Activated naive CD4-positive, alpha-beta T cell (primary cell): ENCODE measurements at places on chromosomes 5 and 9.

GRCh38 chr5:93717162-93717561 lies 24.2 kb downstream of the POU5F2 start:
- DNase-seq = no peak

DNA sequence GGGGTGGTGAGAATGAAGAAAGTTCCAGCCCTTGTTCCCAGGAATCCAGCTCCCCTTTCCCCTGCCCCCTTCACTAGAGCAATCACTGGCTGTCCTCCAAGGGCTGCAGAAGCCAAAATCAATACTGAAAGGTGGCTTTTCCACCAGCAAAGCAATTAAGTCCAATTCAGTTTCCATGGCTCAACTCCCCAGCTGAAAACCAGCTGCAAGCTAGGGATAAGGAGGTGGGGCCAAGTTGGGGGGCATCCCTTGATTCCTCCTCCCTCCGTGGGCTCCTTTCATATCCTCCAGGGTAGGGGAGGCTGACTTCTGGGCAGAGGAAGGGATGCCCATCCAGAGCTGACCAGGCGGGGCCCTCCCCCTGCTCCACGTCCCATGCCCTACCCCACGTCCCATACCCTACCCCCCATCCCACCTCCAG lies 22.7 kb downstream of the CAMK2A start:
- no peak for DNase-seq

DNA sequence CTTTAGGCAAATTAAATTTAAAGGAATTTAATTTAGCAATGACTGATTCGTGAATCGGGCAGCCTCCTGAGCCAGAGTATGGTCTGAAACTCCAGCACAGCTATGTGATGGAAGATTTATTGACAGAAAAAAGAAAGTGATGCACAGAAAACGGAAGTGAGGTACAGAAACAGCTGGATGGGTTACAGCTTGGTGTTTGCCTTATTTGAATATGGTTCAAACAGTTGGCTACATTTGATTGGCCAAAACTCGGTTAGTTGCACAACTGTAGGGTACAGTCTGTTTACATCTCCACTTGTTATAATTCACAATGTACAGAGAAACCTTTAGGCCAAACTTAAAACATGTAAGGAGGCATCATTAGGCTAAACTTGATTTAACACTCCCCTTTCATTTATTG lies 1716.1 kb upstream of the C9orf72 start:
- DNase-seq = no peak

DNA sequence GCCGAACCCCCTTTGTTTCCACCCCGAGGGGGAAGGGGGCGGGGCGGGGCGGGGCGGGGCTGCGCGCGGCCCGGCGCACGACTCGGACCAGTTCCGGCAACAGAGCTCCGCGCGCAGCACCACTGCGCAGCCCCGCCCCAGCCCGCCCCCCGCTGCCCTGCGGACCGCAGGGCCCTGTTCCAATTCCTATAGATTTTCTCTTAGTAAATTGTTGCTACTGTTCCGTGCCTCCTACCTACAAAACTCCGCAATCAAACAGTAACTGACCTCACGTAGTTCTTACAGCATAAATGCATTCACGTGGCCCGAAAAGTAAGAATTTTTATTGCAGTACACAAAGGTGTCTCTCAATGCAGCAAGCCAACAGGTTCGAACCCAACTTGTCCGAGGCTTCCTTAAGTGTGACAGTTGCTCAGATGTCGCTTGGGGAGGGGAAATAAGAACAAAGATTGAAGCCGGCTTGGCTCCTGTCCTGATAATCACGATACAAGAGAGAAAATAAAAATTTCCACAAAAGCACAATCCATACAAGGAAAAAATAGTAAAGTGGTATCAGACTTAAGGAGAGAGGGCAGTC lies 1.2 kb upstream of the RNF38 start:
- DNase-seq = peak; percentile 83

DNA sequence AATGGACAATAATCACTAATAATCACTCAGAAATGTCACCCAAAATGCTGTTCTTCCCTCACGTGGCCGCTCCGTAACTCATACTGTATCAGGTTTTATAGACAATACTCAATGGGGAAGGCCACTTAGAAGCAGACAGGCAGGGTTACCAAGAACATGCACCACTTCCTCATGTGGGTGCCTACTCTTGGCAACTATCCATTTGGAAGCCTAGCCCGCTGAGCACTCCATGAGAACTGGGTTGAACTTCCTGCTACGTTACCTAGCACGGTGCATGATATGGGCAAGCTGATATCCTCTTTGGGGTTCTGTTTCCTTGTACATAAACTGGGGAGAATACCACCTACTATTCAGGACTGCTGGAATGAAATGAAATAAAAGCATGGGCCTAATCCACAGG lies 14.3 kb downstream of the DAP start:
- no peak for DNase-seq

DNA sequence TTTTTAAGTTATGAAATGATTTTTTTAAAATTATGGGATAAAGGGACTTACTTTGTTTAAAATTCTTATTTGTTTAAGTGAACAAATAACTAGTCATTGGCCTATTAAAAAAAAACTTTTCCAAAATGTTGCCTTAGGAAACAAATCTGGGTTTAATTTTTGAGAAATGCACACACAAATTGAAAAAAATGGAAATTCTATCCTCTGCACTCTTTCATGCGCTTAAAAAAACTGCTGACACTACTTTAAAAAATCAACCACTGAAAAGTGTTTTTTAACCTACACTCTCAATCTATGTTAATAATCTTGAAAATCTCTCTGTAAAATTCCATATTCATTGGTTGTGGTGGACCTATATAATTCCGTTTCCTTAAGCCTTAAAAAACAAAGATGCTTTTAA lies 163.4 kb upstream of the DAB2 start:
- no peak for DNase-seq

- DNase-seq = no peak
These were observed 396.8 kb downstream of the TLE4 start for GRCh38 chr9:79968533-79968932.

- no peak for DNase-seq
These were observed 44.5 kb upstream of the JMY start for GRCh38 chr5:79191457-79191856.

GRCh38 chr9:72917892-72918509 lies 34.9 kb downstream of the ALDH1A1 start:
- DNase-seq = no peak

GRCh38 chr9:127255692-127256091 lies 8.9 kb upstream of the GARNL3 start:
- DNase-seq = no peak

DNA sequence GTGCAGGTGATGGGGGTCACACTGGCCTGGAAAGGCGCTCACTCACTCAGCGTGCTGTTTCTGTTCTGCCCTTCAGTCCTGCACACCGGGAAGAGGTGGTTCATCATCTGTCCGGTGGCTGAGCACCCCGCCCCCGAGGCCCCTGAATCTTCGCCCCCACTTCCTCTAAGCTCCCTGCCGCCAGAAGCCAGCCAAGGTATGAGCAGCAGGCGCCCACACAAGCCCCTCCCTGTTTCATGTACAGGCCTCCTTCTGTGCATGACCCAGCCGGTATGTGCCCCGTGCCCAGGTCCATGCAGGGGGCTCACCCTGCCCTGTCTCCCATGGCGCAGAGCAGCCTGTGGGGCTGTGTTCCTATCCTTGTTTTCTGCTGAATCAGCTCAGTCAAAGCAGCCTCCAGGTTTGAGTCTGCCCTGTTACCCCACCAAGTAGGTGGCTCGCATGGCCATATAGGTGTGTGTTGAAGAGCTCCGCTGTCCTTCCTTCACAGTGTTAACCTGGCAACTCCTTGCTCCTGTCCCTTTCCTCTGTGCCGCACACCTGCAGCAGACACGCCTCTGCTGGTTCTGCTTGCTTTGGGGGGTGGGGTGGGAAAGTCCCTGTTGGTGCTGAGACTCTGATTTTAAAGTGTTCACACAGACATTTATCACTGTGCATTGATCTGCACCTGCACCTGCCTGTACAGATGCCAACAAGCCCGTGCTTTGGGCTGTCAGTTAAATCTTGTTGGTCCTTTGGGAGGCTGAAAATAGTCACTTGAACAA lies 84.8 kb downstream of the WNK2 start:
- no peak for DNase-seq

DNA sequence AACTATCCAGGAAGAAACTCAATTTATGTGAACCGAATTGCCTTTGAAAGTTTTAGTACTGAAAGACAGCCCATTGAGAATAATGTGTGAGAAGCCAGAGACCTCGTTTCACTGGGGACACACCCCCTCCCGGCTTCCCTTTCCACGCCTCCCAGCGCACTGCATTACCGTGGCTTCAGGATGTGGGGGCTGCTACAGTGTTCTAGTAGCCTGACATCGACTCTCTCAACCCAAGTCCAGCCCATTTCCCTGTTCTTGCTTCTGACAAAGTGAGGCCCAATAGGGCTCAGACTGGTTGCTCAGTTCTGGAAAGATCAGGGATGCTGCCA lies 3.5 kb downstream of the PAX5 start:
- DNase-seq = no peak

DNA sequence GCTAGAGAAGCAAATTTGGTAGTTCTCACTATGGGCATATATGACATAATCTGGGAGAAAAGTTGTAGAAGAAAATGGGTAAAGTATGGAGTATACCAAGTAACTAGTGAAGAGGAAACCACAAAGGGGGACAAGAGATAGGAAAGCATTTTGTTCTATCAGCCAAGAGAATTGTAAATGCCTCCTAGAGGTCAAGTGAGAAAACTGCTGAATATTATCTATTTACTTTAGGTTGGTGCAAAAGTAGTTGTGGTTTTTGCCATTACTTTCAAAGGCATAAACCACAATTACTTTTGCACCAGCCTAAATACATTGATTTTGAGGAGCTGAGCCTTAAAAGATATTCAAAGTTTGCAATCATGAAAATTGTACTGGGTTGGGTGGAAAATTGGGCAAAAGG lies 126.7 kb upstream of the GRHPR start:
- DNase-seq = no peak

GRCh38 chr5:64666078-64666477 lies 24.2 kb upstream of the SHISAL2B start:
- DNase-seq = no peak

- no peak for DNase-seq
These were observed 593.1 kb downstream of the IRX1 start for GRCh38 chr5:4188704-4189103.

- no peak for DNase-seq
These were observed 32.4 kb downstream of the OSTF1 start for GRCh38 chr9:75120686-75121085.

- DNase-seq = no peak
These were observed 72.3 kb downstream of the STK32A start for GRCh38 chr5:147307170-147307569.

DNA sequence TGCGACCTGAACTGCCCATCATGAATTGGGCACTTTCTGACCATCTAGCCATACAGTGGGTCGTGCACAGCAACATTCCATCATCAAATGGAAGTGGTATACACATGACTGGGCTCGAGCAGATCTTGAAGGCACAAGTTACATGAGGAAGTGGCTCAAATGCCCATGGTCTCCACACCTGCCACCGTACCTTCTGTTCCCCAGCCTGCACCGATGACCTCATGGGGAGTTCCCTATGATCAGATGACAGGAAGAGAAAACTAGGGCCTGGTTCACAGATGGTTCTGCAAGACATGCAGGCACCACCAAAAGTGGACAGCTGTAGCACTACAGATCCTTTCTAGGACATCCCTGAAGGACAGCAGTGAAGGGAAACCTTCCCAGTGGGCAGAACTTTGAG lies 21.8 kb downstream of the MTMR12 start:
- no peak for DNase-seq

DNA sequence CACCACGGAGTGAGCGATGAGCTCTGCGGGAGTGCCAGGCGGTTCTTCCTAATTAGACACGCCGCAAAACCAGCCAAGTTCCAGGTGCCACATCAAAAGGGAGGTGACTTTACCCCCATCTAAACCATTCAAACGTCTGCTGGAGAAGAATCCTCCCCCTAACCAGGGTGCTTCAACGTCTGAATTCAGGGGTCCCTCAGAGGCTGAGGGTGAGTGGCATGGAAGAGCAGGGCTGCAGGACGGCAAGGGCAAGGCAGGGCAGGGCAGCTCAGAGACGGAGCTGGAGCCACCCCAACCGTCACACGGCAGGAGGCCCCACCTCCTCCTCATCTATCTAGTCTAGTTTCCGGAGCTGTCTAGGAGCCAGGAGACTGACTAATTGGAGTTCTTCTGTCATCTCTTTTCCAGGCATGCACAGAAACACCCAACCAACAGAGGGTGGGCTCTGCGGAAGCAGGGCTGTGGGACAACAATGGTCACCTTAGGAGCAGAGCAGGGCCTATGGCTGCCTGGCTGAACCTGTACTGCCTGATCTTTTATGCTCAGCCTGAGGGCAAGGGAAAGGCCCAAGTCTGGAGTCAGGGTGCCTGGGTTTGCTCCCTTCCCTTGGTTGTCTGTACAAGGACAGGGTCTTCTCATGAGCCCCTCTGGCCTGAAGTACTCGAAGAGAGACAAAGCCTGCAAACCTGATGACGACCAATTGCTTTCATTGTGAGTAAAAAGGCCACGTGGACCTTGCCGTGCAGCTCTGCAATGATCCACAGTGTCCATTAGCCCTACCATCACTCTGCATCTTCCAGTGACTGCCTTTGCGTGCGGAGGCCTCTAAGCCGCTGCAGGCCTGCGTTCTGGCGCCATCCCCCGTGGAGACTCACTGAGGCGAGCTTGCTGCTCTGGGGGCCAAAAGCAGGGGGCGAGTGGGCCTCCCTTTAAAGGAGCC lies 81.0 kb upstream of the SLC25A51 start:
- no peak for DNase-seq

DNA sequence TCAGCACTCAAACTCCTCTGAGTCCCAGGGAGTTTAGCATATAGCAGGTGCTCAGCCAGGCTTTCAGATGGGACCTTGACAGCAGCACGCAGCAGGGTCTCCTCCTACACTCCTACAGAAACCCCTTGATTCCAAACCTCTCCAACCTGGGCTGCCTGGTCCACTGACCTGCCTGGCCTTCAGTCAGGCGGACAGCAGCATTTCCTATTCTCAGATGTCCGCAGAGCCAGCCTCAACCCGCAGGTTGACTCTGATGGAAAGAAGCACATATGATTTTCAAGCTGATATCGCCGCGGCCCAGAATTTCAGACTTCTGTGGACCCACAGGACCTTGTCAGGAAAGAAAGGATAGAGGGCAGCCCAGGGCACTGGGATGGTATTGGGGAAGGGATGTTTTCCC lies 5.3 kb upstream of the SLC25A48 start:
- no peak for DNase-seq

GRCh38 chr5:167389537-167389936 lies 901.9 kb upstream of the WWC1 start:
- DNase-seq = no peak

DNA sequence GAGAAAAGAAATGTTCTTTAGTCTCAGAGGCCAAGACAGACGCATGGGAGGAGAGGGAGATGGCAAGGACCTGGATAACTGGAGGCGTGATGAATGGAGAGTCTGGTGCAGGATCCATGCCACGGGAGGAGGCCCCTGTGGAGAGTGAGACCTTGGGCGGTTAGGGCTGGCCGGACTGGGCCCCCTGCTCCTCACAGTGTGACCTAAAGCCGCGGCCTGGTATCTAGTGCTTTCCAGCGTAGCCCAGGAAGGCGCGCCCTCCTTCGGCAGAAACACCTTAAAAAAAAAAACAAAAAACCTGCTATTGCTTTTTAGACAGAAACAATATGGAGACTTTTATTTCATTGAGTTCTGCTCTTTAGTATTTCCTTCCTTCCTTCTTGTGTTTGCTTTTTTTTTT lies 33.1 kb downstream of the SCGB3A1 start:
- DNase-seq = no peak

- no peak for DNase-seq
These were observed 49.4 kb downstream of the PLK2 start for GRCh38 chr5:58410441-58410840.
